ENCODE measurements at places on chromosomes 11 and 22.

DNA sequence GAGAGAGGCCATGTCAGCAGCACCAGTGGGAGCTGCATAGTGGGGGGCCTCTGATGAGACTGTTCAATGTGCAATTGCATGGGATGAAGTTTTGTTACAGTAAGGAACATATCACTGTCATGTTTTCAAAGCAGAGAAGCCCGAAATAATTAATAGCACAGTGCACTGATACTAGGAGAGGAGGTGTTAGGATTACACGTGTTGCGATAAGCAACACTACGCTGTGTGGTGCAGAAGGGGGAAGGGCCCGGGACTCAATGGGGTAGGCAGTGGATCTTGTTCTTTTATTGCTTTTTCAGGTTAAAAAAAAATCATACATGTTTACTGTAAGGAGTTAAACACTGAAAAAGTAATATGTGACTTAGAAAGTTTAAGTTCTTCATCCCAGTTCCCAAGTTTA lies 29.2 kb downstream of the TCIRG1 start:
- no peak for ATAC-seq

- peak; percentile 79 for ATAC-seq
Observed at GRCh38 chr11:57345555-57346211, 7.5 kb downstream of the P2RX3 start.

- no peak for ATAC-seq
Observed at GRCh38 chr22:16960884-16961249, 47.2 kb downstream of the GAB4 start.

GRCh38 chr22:31630331-31631329 lies 31.4 kb downstream of the PISD start:
- ATAC-seq: peak; percentile 84

GRCh38 chr22:37982151-37982785 lies 2.1 kb downstream of the SOX10 start:
- ATAC-seq: no peak

- no peak for ATAC-seq
Observed at GRCh38 chr11:34893416-34893815, 22.8 kb downstream of the APIP start.

GRCh38 chr11:77054084-77054483 lies 12.7 kb upstream of the CAPN5 start:
- no peak for ATAC-seq

DNA sequence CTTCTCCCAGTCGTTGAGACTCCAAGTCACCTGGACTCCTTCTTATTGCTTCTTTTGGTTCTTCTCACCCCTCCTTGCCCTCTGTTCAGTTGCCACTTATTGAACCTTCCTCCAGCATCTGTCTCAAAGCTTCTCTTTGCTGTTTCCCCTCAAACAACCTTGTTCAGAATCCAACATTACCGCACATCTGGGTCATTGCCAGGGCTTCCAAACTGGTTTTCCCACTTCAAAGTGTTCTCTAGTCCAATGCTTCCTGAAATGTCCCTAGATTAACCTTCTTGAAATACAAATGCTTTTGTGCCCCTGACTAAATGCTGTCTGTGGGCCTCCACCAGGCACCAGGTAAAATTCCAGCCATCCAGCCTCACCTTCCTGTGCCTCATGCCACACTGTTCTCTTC lies 100.8 kb upstream of the TTC12 start:
- no peak for ATAC-seq

GRCh38 chr11:67611165-67611564 lies 4.4 kb downstream of the NDUFV1 start:
- ATAC-seq: no peak

GRCh38 chr11:1302461-1303125 lies 6.8 kb downstream of the TOLLIP start:
- ATAC-seq: peak; percentile 50

GRCh38 chr22:19498154-19498865 lies 18.6 kb downstream of the CDC45 start:
- ATAC-seq: no peak

- no peak for ATAC-seq
Observed at GRCh38 chr22:49446759-49447710, 380.6 kb downstream of the BRD1 start.

DNA sequence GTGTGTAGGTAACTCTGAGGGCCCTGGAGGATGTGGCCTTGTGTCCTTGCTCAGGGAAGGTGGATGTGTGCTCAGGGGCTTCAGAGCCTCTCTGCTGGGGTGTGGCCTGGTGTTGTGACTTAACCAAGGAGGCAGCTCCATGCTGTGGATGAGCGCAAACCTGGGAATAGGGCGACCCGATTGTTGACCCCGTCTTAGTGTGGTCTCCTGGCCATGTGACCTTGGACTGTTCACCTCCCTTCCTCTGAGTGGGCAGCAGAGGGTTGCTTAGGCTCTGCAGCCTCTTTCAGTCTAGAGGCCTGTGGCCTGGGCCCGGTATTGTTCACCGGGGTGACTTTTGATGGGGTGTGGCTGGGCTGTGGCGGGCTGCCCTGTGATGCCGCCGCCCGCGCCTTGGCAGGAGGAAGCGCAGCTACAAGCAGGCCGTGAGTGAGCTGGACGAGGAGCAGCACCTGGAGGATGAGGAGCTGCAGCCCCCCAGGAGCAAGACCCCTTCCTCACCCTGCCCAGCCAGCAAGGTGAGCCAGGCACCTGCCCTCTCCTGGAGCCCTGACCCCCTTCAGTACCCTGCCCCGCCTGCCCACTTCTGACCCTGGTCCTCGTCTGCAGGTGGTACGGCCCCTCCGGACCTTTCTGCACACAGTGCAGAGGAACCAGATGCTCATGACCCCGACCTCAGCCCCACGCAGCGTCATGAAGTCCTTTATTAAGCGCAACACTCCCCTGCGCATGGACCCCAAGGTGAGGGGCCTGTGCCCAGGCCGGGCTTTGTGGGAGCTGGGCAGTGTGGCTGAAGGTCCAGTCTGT lies 16.7 kb downstream of the INCENP start:
- no peak for ATAC-seq

DNA sequence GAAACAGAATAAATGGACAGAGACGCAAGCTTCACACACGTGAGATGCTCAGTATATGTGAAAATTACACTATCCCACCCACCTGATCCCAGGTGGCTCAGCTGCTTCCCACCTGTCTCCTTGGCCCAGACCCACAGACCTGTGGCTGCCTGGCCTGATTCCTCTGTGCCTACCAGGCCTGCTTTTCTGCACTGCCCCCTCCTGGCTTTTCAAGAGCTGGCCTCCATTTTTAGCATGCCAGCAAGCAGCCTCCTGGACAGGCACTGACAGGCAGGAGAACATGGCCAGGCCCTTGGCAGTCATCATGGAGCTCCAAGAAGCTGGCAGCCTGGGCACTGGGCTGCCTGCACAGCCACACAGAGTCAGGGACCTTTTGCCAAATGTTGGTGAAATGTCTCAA lies 79.5 kb upstream of the HMGXB4 start:
- ATAC-seq: no peak

DNA sequence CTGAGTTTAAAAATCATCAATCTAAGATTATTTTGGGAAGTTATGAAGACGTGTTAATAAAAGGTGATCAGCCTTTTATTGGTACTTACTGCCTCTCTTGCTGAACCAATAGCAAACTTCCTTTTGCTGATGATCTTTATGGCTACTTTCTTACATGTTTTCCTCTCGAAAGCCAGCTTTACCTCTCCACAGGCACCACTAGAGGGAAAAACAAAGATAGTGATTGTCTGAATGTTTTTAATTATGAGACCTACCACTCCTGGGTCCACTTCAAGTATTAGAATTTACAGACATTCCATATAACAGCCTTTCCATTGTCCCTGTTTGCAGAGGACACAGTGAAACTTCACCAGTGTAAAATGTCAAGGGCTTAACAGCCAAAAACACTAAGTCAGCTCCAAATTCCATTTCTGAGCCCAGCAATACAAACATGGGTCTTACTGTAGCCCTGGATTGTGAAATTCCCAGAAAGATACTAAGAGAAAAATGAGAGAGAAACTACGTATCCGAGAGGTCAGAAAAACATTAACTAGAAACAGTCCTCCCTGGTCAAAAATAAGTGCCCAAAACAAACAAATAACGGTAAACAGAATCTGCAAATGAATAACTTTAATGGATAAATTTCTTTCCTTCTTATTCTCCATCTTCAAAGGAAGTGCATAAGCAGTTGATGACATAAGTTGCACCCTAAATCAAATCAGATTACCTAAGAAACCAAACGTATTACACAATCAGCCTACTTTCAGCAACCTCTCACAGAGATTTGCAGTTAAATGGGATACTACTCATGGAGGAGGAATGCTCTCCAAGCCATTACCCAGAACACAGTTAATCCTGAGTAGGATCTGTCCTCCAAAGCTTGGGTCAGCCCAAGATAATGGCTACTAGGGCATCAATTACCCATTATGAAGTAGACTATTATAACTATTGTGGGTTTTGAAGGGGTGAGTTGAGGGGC lies 29.5 kb downstream of the CHEK2 start:
- peak; percentile 39 for ATAC-seq

DNA sequence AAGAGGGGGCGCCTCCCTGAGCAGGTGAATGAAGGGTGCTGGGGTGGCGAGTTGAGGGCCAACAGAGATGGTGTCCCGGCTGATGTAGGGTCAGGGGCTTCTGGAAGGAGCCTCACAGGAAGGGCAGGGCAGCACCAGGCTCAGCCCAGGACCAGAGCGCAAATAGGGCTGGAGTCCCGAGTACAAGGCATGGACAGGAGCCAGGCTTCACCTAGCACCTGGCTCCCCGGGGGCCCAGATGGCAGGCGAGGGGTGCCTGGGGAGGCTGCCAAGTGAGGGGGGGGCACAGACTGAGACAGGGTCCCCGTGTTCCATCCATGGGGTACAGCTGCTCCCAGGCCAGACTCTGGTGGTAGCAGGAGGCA lies 105.8 kb downstream of the KCNQ1 start:
- no peak for ATAC-seq

DNA sequence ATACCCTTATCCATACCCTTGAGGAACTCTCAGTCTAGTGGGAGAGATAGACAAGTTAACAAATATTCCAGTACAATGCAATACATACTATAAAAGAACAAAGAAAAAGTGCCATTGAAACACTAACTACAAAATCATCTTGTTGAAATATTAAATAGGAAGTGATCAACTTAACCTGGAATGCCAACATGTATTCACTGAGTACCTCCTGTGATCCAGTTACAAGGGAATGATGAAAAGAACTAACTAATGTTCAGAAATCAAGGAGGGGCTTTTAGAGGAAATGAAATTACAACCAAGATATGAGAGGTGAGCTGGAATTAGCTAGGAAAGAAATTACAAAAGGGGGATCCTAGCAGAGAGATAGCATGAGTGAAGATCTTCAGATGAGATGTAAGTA lies 6.2 kb upstream of the FIBIN start:
- no peak for ATAC-seq

DNA sequence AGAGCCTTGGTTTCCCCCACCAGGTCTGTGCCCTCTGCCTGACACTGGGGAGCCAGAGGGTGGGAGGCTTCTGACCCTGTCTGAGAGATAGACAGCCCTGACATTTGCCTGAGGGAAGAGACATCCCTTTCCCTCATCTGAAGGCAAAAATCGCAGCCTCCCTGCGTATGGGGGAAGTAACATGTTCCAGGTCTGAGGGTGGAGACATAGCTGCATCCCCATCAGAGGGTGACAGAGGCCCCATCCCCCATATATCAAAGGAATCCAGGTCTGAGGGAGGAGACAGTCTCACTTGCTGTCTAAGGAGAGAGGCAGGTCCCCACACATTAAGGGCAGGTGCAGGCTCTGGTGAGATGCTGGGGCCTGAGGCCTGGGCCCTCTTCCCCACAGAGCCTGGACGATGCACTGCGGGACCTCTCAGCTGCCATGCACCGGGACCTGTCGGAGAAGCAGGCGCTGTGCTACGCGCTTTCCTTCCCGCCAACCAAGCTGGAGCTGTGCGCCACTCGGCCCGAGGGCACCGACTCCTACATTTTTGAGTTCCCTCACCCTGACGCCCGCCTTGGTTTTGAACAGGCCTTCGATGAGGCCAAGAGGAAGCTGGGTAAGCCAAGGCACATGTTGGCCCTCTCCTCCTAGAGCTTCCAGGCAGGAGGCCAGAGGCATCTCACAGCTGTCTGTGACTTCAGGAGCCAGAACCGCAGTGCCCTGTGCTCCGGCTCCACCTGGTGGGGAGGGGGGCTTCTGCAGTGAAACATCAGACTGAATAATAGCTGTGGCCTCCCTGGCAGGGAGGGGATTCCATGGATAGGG lies 16.1 kb upstream of the RELT start:
- ATAC-seq: no peak

DNA sequence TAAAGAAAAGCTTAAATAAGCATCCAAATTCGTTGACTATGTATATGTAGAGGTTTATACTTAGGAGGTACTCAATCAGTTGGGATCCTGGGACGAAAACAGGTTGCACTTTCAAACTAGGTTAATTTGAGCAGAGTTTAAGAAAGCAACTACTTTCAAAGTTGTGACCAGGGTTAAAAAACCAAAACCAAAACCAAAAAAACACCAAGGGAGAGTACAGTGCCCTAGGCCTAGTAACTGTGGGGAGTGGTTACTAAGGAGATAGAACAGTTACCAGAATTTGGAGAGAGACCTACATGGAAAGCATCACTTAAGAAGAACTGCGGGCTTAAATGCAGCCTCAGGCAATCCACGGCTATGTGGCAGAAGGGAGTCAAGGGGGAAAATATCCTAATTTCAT lies 148.3 kb downstream of the JRKL start:
- ATAC-seq: no peak

DNA sequence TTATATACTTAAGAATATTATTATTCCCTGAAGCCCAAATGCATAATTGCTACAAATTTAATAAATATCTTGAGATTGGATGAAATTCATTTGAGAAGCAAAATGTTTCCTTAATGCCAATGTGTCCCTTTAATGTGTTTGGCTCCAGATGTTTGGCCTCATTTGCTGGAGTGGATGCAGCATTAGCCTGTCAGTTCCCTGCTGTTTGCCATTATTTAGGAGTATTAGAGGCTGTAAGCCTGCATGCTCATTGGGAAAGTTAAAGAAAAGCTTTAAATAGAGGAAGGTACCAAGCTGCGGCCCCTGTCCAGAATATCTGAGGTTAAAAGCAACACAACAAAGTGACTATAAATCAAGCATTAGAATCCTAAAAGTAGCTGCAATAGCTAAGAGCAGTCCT lies 54.8 kb upstream of the PITPNB start:
- ATAC-seq: no peak

- ATAC-seq: no peak
Observed at GRCh38 chr11:27084518-27084917, 43.9 kb downstream of the BBOX1 start.

- no peak for ATAC-seq
Observed at GRCh38 chr22:49208004-49208402, 619.7 kb downstream of the BRD1 start.

- ATAC-seq: peak; percentile 34
Observed at GRCh38 chr11:112997857-112998466, 36.7 kb downstream of the NCAM1 start.

- ATAC-seq: peak; percentile 77
Observed at GRCh38 chr11:116357784-116358544, 414.8 kb downstream of the BUD13 start.

- ATAC-seq: no peak
Observed at GRCh38 chr11:47589118-47589517, 2.6 kb downstream of the FAM180B start.

DNA sequence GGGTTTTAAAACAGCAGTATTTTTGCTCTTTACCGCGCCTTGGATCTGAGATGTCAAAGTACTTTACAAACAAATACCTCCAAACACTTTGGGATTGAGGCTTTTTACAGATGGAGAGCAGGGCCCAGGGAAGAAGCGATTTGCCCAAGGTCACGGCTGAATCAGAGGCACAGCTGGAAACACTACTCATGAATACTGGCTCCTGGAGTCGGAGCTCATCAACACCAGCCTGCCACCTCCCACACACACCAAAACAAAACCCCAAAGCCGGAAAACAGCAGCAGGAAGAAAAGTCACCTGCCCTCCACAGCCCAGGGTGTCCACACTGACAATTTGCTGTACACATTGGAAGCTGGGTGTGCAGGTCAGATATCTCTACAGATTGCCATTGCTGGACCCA lies 339.4 kb downstream of the CADM1 start:
- ATAC-seq: no peak

Measured in motor neuron (in vitro differentiated cells).